Activated CD4-positive, alpha-beta memory T cell treated with anti-CD3 and anti-CD28 coated beads for 36 hours (primary cell): ENCODE measurements at places on chromosomes 1 and 21. TPM values are rescaled to one million over a fixed set of nuclear protein-coding genes. Genes with fewer than 3 reads are reported as not detected.

OR14K1 gene
- total RNA-seq = not detected

TRPM2 gene
- total RNA-seq = 1.6 TPM

BGLAP gene
- total RNA-seq = 0.90 TPM

C21orf58 gene
- total RNA-seq = 28.1 TPM

SH2D1B gene
- total RNA-seq = not detected
